ENCODE measurements at places on chromosomes 2 and 18. TPM values are rescaled to one million over a fixed set of nuclear protein-coding genes. Genes with fewer than 3 reads are reported as not detected.

The HOXD11 gene
- total RNA-seq, result not detected

The LOXHD1 gene
- 2.7 TPM for total RNA-seq

The TMEM198 gene
- 2.9 TPM for total RNA-seq

The CCDC148 gene
- 1.2 TPM for total RNA-seq

The SPC25 gene
- 0.38 TPM for total RNA-seq

The SIX3 gene
- not detected for total RNA-seq

The IL1B gene
- total RNA-seq, result 11.5 TPM

The RHOB gene
- 191 TPM for total RNA-seq

The CCDC74A gene
- total RNA-seq, result 1.2 TPM

The UGT1A10 gene
- not detected for total RNA-seq

The ABCG8 gene
- not detected for total RNA-seq

The SANBR gene
- total RNA-seq, result 11.1 TPM

The ASB18 gene
- total RNA-seq, result not detected

The MTX2 gene
- 17.6 TPM for total RNA-seq

The SDC1 gene
- total RNA-seq, result 148 TPM

The TUBB8B gene
- total RNA-seq, result 0.38 TPM

The ANKRD23 gene
- 1.7 TPM for total RNA-seq

The MC5R gene
- total RNA-seq, result not detected

The SERPINB13 gene
- not detected for total RNA-seq

The ACTG2 gene
- total RNA-seq, result 37.9 TPM

The EMILIN1 gene
- total RNA-seq, result 84.6 TPM

The RIT2 gene
- not detected for total RNA-seq

The NXPH2 gene
- not detected for total RNA-seq

The GPD2 gene
- total RNA-seq, result 41.9 TPM

The DSG2 gene
- 34.2 TPM for total RNA-seq

The LRRC30 gene
- total RNA-seq, result not detected

The ZNF638 gene
- 114 TPM for total RNA-seq

The CDH20 gene
- total RNA-seq, result 0.35 TPM

The DUSP19 gene
- total RNA-seq, result 3.0 TPM

The CCDC178 gene
- 2.5 TPM for total RNA-seq

The SULT1C2 gene
- 5.8 TPM for total RNA-seq

The EPHA4 gene
- total RNA-seq, result 31.9 TPM

The LYPD1 gene
- 1.2 TPM for total RNA-seq

The LCT gene
- not detected for total RNA-seq

The VWC2L gene
- not detected for total RNA-seq

The ECEL1 gene
- not detected for total RNA-seq

The FSHR gene
- not detected for total RNA-seq

The ZSWIM2 gene
- not detected for total RNA-seq

The SMYD1 gene
- total RNA-seq, result not detected

The SLC4A5 gene
- 3.2 TPM for total RNA-seq

The KRTCAP3 gene
- 22.5 TPM for total RNA-seq

The CEBPZ gene
- total RNA-seq, result 47.7 TPM

The GORASP2 gene
- 69.7 TPM for total RNA-seq
